ENCODE measurements at places on chromosomes 16 and 17.

- DNase-seq: no peak
Measured at GRCh38 chr16:83797013-83797412, 10.8 kb upstream of the HSBP1 start.

DNA sequence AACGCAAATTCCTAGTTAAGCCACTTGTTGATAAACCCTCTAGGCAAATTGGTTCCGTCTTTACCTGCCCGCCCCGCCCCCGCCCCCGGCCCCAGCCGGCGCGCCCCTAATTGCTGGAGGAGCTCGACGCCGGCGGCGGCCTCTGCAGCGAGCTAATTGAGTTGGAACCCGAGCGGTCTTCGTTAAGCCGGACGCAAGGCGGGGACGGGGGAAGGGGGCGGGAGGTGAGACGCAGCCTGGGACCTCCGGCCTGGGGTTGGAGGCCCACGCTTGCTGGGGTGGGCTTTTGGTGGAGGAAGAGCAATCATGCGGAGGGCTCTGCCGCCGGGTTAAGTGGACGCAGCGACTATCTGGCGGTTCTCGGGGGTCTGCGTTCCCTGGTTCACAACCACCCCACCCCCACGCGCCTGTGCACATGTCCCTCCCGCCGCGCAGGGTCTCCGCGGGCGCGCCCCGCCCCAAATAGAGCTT is 12.7 kb upstream of the FOXF1 start:
- DNase-seq: no peak

- DNase-seq: no peak
Measured at GRCh38 chr16:27847030-27847550, 216.4 kb downstream of the GSG1L start.

GRCh38 chr16:89150090-89150835 is 21.3 kb upstream of the CDH15 start:
- DNase-seq: no peak

DNA sequence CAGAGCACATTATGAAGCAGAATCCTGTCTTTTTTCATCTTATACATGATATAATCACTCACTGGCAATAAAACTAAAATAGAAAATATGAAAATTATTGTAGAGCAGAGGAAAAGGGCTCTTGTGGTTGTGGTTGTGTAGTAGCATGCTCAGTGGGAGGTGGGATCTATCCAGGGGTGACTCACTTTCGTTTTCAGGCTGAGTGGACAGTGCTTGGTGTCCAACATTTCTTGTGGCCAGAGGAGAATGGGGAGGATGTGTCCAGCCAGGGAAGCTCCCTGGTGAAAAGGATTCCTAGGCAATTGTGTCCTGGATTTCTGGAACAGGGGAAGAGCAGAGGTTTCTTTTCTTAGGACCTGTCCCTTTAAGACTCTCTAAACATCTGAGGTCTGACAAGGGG is 31.9 kb upstream of the CPHXL start:
- no peak for DNase-seq

DNA sequence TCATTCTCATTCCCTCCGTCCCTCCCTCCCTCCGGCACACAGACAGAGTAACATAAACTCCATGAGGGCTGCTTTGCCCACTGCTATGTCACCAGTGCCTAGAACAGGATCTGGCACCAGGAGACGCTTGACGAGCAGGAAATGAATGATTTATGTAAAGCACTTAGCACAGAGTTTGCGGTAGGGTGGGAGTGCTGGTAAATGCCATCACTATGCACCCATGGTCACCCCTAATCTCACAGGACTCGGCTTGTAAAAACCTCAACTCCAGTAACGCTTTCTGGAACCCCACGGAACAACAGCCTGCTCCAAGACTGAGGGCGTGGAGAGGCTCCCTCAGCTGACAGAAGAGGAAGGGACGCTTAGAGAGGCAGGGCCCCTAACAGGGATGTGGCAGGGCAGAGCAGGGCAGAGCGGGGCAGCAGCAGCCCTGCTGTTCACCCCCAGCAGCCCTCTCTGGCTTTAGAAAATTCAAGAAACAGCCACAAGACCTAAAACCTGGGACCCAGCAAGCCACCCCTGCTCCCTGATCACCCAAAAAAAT is 156.9 kb downstream of the C16orf78 start:
- DNase-seq: no peak

DNA sequence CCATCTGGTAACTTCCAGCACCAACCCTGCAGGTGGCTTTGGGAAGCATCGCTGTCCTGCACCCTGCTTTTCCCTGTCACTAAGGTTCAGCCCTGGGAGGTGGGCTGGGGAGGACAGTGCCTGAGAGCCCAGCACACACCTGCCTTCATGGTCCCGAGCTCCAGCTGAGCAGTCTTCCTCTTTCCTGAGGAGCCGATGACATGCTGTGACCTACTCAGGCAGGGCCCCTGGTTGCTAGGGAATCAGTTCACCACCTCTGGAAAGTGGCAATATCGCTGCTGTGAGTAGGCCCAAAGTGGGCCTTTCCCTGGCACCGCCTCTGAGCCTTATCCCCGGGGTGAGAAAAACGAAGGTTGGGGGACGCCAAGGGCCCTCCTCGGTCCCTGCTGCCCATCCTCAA is 17.9 kb downstream of the ST3GAL2 start:
- DNase-seq: no peak

- DNase-seq: no peak
Measured at GRCh38 chr17:4604111-4604644, 19.8 kb downstream of the SMTNL2 start.

GRCh38 chr17:82703935-82704865 is 5.7 kb upstream of the RAB40B start:
- DNase-seq: no peak

DNA sequence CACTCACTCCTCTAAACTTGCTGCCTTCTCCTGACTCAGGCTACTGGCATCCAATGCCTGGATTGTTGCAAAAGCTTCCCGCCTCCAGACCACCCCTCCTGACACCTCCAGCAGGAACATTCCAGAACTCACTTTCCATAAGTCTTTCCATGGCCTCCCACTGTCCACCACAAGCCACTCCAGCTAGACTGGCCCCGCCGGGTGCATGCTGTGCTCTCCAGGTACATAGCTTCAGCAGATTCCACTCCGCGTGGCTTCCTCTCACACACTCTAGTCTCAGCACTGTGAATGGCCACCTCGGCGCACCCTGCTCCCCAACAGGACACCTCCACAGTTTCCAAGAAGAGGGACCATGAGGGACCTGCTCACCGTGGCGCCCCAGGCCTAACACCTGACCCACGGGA is 25.9 kb upstream of the FAAP100 start:
- DNase-seq: no peak

- DNase-seq: no peak
Measured at GRCh38 chr17:43220511-43221125, 7.8 kb downstream of the CCDC200 start.

All from stimulated activated CD4-positive, alpha-beta T cell treated with anti-CD3 and anti-CD28 coated beads, Interleukin-15, amount 100 ng/mL, for 1 hour (primary cell).